ENCODE measurements at places on chromosomes 3 and 15. TPM values are rescaled to one million over a fixed set of nuclear protein-coding genes. Genes with fewer than 3 reads are reported as not detected.

- H3K4me3 ChIP-seq: no peak overlapping the region
- H3K36me3 ChIP-seq: no peaks in the 10 kb centered on the region
- DNase-seq: no peak
- no peaks in the 10 kb centered on the region for H3K27me3 ChIP-seq
Observed at GRCh38 chr3:38067508-38068233, 28.7 kb downstream of the DLEC1 start.

DNA sequence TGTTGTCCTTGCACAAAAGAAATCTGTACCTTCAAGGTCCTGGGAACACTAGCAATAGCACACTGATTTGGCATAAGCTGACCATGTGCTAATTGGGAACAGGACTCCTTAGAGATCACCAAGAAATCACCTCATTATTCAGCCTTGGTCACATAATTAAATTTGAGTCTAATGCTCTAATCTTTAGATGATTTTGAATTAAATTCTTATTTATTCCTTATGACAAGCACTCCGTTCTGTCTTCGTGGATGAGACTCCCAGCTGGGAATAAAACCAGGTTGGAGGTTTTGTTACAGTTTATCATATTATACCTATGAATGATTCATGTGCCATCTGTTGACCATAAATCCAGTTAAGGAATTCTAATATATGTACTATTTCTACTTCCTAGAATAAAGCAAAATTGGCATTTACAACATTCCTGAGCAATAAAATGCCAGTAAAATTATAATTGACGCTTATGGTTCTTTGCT, 162.2 kb downstream of the MYRIP start:
- H3K27me3 ChIP-seq: no peaks in the 10 kb centered on the region
- H3K36me3 ChIP-seq: no peaks in the 10 kb centered on the region
- DNase-seq: no peak
- H3K4me3 ChIP-seq: no peak overlapping the region

GRCh38 chr3:8201886-8202285, 299.7 kb upstream of the LMCD1 start:
- H3K36me3 ChIP-seq: no peaks in the 10 kb centered on the region
- no peaks in the 10 kb centered on the region for H3K4me1 ChIP-seq
- H3K27ac ChIP-seq: no peak overlapping the region
- no peaks in the 10 kb centered on the region for H3K27me3 ChIP-seq
- no peak for DNase-seq

- H3K36me3 ChIP-seq: peaks cover under 1% of the 10 kb centered on the region
- H3K4me1 ChIP-seq: no peaks in the 10 kb centered on the region
- no peak overlapping the region for H3K27ac ChIP-seq
- H3K27me3 ChIP-seq: no peaks in the 10 kb centered on the region
- DNase-seq: no peak
- H3K4me3 ChIP-seq: no peak overlapping the region
Observed at GRCh38 chr3:105518806-105519418, 152.2 kb downstream of the ALCAM start.

DNA sequence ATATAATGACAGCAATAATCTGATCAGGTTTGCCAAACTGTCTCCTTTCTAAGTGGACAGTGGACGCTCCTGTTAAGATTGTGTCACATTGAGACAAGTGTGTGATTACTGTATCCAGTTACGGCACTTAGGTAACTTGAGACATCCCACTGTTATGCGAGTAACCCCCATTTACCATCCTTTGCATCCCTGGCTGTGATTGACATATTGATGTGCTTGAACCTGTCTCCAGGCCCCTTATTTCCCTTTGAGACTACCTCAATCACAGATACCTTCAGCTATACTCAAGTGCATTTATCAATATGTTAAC, 785.2 kb downstream of the NR2F2 start:
- no peaks in the 10 kb centered on the region for H3K4me1 ChIP-seq
- H3K27ac ChIP-seq: no peak overlapping the region
- H3K4me3 ChIP-seq: no peak overlapping the region
- H3K27me3 ChIP-seq: no peaks in the 10 kb centered on the region
- no peaks in the 10 kb centered on the region for H3K36me3 ChIP-seq
- no peak for DNase-seq

DNA sequence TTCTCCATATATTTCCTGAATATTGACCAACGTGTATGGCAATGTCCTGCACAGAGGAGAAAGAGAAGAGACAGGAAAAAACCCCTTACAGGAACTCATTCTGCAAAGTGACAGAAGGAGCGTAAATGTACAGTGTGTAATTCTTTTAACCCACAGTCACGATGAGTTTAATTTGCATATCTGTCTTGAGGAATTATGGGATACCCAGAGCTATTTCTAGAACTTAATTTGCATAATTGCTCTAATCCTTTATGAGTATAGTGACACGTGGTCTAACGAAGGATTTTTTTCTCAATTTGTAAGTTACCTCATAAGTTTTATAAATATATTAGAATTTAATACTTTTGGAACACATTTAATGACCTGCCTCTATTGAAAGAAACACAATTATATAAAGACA, 9.8 kb downstream of the GPR27 start:
- H3K27me3 ChIP-seq: peaks cover 4% of the 10 kb centered on the region
- no peak for DNase-seq
- no peak overlapping the region for H3K27ac ChIP-seq
- no peaks in the 10 kb centered on the region for H3K36me3 ChIP-seq
- no peak overlapping the region for H3K4me3 ChIP-seq

DNA sequence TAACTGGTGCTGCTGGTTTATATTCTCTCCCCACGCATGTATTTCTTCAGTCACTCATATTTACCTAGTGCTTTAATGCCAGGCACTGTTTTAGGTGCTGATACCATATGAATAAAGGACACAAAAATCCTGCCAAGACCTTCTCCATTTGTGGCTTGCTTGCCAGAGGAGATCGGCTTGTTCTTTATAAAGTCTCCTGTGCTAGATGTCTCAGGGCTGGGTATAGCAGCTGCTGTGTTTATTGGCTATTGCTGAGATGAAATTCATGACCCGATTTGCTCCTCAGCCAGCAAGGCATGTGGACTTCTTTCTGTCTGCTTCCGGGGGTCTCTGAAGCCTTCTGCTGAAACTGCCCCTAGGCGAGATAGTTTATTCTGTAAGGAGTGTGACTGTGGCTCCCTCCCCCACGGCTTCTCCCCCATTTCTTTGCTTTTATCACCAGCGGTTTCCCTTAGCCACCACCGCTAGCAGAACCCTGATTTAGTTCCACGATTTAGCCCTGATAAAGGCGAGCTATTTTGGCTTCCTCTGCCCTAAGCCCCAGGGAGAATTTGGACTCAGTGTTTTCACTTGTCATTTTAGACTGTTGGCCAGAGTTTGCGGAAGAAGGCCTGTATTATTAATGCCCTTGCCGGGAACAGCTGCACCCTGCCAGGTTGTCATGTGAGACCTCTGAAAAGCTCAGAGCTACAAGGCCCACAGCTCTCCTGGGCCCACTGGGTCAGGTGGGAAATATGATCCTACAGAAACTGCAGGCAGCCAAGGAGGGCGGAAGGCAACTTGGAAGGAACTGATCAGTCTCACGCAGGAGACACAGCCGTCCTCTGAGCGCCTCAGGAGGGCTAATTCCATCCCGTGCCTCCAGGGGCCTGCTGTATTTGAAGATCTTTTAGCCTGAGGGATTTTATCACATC, 46.8 kb downstream of the ST6GAL1 start:
- no peaks in the 10 kb centered on the region for H3K4me1 ChIP-seq
- H3K27ac ChIP-seq: no peak overlapping the region
- no peaks in the 10 kb centered on the region for H3K36me3 ChIP-seq

DNA sequence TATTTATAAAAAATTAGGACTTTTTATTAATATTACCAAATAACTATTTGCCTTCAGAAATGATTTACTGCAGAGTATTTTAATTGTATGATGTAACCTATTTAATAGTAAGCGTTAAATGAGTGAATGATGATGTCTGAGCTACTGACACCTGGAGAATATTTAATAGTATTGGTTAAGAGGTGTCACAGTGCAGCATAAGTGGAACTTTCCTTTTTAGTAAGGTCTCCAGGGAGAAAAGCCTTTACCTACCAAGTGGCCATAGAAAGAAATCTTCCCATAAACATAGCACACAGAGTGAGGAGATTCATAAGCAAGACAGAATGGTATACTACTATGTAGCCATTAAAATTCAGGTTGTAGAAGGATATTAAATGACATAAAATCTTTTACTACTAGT, 441.7 kb downstream of the TBL1XR1 start:
- H3K27me3 ChIP-seq: no peaks in the 10 kb centered on the region
- H3K36me3 ChIP-seq: no peaks in the 10 kb centered on the region
- H3K4me1 ChIP-seq: no peaks in the 10 kb centered on the region
- H3K4me3 ChIP-seq: no peak overlapping the region
- no peak for DNase-seq
- no peak overlapping the region for H3K27ac ChIP-seq

GRCh38 chr3:126782536-126782935, 78.5 kb downstream of the CHCHD6 start:
- DNase-seq: no peak
- H3K27me3 ChIP-seq: no peaks in the 10 kb centered on the region
- peaks cover 8% of the 10 kb centered on the region for H3K4me1 ChIP-seq
- H3K4me3 ChIP-seq: no peak overlapping the region
- peak overlapping the region; percentile 49 for H3K27ac ChIP-seq

DNA sequence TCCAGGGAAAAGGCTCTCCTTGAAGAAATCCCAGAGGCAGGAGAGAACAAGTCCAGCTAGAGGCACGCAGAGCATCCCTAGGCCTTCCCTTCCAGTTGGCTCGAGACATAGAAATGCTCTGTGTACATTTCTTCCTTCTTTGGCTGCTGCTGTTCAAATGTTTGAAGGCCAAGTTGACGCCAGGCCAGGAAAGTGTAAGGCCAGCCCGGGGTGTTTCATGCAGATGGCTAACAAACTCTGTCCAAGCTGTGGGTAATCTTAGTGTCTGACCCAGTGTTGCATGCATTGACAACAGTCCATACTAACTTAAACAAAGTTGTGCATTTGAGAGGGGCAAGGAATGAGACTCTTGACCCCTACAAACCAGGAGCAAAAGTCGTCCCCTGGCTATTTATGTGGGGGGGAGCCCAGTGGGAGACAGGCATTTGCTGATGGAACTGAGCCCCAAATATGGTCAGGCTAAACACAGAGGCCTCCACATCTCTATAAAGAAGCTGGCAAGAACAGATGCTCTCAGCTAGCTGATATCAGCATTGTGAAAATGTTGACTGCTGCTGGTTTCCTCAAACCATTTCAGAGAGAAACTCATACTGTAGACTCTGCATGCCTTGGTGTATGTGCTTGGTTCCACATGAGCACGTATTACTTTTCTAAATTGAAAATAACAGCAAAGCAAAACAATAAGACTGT, 139.5 kb downstream of the ADAMTS9 start:
- H3K27ac ChIP-seq: peak overlapping the region; percentile 4
- peak; percentile 48 for DNase-seq
- H3K4me1 ChIP-seq: no peaks in the 10 kb centered on the region
- no peaks in the 10 kb centered on the region for H3K27me3 ChIP-seq
- H3K4me3 ChIP-seq: no peak overlapping the region

GRCh38 chr3:6577584-6577983, 283.3 kb upstream of the GRM7 start:
- no peaks in the 10 kb centered on the region for H3K27me3 ChIP-seq
- no peaks in the 10 kb centered on the region for H3K4me1 ChIP-seq
- H3K27ac ChIP-seq: no peak overlapping the region
- no peaks in the 10 kb centered on the region for H3K36me3 ChIP-seq

DNA sequence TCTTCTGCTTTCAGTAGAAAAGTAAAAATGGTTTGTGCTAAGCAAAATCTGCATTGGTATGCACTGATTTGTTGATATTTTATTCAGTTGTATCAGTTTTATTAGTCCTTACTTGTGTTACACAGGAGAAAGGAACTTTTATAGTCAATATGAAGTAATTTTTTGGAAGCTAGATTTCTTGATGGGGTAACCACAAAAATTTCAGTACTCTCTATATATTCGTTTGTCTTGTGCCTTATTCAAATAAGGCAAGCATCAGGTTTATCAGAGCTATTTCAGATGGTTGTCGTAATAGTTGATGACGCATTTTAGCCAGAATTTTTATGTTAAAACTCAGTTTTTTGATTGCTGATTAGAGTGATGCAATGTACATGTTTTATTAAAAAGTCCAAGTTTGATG, 50.7 kb upstream of the NIPA1 start:
- no peaks in the 10 kb centered on the region for H3K27me3 ChIP-seq
- no peak overlapping the region for H3K27ac ChIP-seq
- no peak overlapping the region for H3K4me3 ChIP-seq
- H3K4me1 ChIP-seq: no peaks in the 10 kb centered on the region
- H3K36me3 ChIP-seq: no peaks in the 10 kb centered on the region

DNA sequence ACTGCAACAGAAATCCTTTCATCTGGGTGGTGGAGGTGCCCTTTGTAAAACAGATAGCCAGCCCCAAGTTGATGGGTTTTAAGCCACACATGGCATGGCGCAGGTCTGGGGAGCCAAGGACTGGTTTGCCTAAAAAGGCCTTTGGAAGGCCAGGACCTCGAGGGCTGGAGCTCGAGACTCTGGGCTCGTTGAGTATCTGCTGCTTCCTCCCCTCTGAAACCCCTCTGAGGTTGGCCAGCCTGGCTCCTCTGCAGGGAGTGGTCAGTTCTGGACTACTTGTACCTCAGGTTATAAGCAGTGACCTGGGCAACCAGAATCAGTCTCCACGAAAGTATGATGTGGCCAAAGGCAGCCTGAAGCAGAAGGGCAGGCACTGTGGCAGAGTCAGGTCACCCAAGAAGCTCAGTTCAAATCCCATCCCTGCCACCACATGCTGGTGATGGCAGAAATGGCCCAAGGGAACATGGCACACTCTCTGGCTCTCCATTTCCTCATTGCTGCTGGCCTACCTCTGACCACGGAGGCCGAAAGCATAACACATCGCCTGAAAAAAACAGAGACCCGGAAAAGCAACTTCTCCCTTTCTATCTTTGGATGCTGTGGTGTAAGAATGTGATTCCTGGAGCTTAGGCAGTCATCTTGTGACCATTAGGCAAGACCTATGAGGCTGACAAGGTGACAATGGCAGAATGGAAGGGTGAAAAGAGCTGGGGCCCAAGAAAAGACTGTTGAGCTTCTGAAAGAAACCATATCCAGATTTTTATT, 51.2 kb downstream of the WNT7A start:
- no peak overlapping the region for H3K4me3 ChIP-seq
- DNase-seq: no peak
- no peaks in the 10 kb centered on the region for H3K4me1 ChIP-seq
- no peaks in the 10 kb centered on the region for H3K36me3 ChIP-seq

GRCh38 chr3:40088527-40089170, 220.9 kb upstream of the EIF1B start:
- H3K4me3 ChIP-seq: no peak overlapping the region
- H3K4me1 ChIP-seq: no peaks in the 10 kb centered on the region
- no peaks in the 10 kb centered on the region for H3K36me3 ChIP-seq
- peaks cover 10% of the 10 kb centered on the region for H3K27me3 ChIP-seq
- H3K27ac ChIP-seq: no peak overlapping the region

- H3K27ac ChIP-seq: peak within 1 kb of the TSS; percentile 69
- peaks cover 51% of the 10 kb centered on the region for H3K27me3 ChIP-seq
- H3K36me3 ChIP-seq: no peaks in the 10 kb centered on the region
- no peaks in the 10 kb centered on the region for H3K4me1 ChIP-seq
- H3K4me3 ChIP-seq: peak within 1 kb of the TSS; percentile 45
- DNase-seq: peak; percentile 95
Observed at GRCh38 chr3:86990734-86991481, at the start of gene VGLL3. Gene VGLL3 (minus strand): TSS chr3:86991149. CDS start chr3:86990743, 406 bp downstream.

STARD9 gene
- total RNA-seq: 10.9 TPM

GOLGA6L10 gene
- total RNA-seq: 2.1 TPM

CISH gene
- 42.5 TPM for total RNA-seq

THPO gene
- total RNA-seq: 0.65 TPM

Data from left lung (tissue), 14 donors.